Pancreas (tissue), 10 donors: ENCODE measurements at places on chromosomes 5 and 9.

GRCh38 chr5:175501759-175502158, 23.4 kb downstream of the SFXN1 start:
- H3K4me1 ChIP-seq = no peaks in the 10 kb centered on the region
- H3K27ac ChIP-seq = no peak overlapping the region
- H3K27me3 ChIP-seq = no peaks in the 10 kb centered on the region
- no peak overlapping the region for H3K4me3 ChIP-seq
- H3K36me3 ChIP-seq = no peaks in the 10 kb centered on the region
- no peak for DNase-seq

GRCh38 chr5:72955143-72955767, 586 bp upstream of the FCHO2 start:
- H3K4me1 ChIP-seq = peaks cover 24% of the 10 kb centered on the region
- peak overlapping the region; percentile 91 for H3K27ac ChIP-seq
- DNase-seq = peak; percentile 78
- H3K4me3 ChIP-seq = peak overlapping the region; percentile 28
- no peaks in the 10 kb centered on the region for H3K36me3 ChIP-seq

- no peaks in the 10 kb centered on the region for H3K36me3 ChIP-seq
- no peaks in the 10 kb centered on the region for H3K27me3 ChIP-seq
- no peak overlapping the region for H3K27ac ChIP-seq
- no peak for DNase-seq
- H3K4me1 ChIP-seq = no peaks in the 10 kb centered on the region
Measured at GRCh38 chr5:151820271-151820670, 48.5 kb downstream of the G3BP1 start.

- no peak overlapping the region for H3K4me3 ChIP-seq
- H3K27ac ChIP-seq = peak overlapping the region; percentile 33
- H3K4me1 ChIP-seq = peaks cover 43% of the 10 kb centered on the region
- no peaks in the 10 kb centered on the region for H3K36me3 ChIP-seq
- no peak for DNase-seq
Measured at GRCh38 chr5:124719113-124719967, 27.1 kb downstream of the ZNF608 start.

GRCh38 chr5:111737716-111738115, 19.3 kb downstream of the NREP start:
- DNase-seq = no peak
- no peaks in the 10 kb centered on the region for H3K27me3 ChIP-seq
- no peak overlapping the region for H3K4me3 ChIP-seq

- H3K27me3 ChIP-seq = no peaks in the 10 kb centered on the region
- H3K4me1 ChIP-seq = no peaks in the 10 kb centered on the region
- no peaks in the 10 kb centered on the region for H3K36me3 ChIP-seq
- no peak for DNase-seq
- H3K27ac ChIP-seq = no peak overlapping the region
Measured at GRCh38 chr9:110847671-110848070, 179.1 kb downstream of the MUSK start.

- H3K4me3 ChIP-seq = no peak overlapping the region
- no peaks in the 10 kb centered on the region for H3K27me3 ChIP-seq
- DNase-seq = peak; percentile 22
Measured at GRCh38 chr5:1011741-1012312, 3.2 kb downstream of the NKD2 start.
